ENCODE measurements at places on chromosomes 6 and 20.

GRCh38 chr20:10985536-10985935 is 311.7 kb upstream of the JAG1 start:
- no peak for DNase-seq

DNA sequence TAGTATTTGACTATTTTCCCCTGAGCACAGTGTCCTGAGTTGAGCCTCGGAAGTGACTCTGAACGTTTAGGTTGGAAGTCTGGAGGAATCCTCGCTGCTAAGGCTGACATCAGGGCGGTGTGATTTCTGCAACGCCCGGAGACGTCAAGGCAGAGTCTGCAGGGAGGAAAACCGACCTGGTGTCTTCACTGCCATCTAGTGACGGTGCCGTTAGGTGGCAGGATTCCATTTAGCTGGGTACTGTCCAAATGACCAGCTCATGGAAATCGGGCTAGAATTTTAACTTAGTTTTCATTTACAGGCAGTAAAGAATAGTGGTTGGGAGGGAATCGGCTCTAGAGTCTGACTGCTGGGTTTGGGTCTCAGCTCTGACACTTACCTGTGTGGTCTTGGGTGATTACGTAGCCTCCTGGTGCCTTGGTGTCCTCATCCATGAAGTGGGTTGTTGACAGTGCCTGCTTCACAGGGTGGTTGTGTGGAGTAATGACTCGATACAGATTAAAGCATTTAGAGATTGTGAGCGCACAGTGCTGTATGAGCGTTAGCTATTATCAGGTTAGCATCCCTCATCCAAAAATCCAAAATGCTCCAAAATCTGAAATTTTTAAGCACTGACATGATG is 35.0 kb downstream of the FOXF2 start:
- peak; percentile 16 for DNase-seq

DNA sequence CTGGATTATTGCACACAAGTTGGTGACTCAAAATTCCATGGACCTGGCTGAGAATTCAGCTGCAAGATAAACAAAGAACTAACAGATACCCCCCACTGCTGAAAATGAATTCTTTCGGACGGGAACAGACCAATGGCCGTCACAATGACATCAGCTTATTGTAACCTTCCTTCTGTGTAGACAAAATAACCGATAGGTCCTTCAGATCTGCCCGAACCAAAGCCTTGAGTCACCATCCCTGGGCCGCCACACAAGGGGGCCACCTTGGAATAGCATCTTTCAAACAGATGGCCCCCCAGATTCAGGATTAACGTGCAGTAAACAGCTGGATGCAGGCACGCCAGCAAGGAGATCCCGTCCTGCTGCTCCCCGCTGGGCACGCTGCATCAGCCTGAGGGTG is 214.0 kb upstream of the EXOC2 start:
- no peak for DNase-seq

DNA sequence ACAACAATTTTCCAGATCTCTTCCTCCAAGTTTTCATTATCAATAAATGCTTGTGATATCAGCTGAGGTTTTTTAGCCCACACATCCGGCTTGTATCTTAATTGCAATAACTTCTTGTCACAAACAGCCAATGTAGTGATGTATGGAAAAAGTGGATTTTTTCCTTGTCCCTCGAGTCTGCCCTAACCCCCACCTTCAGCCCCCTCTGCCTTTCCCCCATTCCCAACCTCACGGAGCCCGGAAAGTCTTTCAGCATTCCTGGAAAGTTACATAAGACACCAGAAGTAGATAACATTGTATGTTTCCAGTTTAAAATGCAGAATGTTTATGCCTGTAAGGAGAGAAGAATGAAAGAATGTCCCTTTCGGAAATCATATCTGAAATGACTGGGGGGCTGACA is 179.2 kb upstream of the PHACTR1 start:
- DNase-seq, result no peak

- no peak for DNase-seq
Observed at GRCh38 chr6:10995114-10995707, 48.9 kb downstream of the ELOVL2 start.

- DNase-seq, result no peak
Observed at GRCh38 chr6:161125591-161125990, 134.0 kb downstream of the MAP3K4 start.

DNA sequence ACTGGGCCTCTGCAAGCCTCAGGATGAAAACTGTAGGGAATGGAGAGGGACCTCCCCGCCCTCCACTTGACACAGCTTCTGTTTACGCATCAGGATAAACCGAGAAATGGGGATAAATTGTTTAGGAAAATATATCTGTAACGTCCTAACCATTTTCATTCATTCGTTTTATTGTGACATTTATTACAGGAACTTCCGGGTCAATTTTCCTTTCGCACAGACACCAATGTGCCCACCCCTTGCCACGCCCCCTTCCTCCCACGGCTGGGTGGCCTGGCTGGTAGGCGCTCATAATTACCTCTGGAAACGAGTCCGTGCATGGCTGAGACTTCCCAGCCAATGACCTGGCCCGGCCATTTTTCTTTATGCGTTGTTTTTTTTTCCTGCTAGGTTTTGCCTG is 96.1 kb downstream of the BMP7 start:
- DNase-seq, result no peak

DNA sequence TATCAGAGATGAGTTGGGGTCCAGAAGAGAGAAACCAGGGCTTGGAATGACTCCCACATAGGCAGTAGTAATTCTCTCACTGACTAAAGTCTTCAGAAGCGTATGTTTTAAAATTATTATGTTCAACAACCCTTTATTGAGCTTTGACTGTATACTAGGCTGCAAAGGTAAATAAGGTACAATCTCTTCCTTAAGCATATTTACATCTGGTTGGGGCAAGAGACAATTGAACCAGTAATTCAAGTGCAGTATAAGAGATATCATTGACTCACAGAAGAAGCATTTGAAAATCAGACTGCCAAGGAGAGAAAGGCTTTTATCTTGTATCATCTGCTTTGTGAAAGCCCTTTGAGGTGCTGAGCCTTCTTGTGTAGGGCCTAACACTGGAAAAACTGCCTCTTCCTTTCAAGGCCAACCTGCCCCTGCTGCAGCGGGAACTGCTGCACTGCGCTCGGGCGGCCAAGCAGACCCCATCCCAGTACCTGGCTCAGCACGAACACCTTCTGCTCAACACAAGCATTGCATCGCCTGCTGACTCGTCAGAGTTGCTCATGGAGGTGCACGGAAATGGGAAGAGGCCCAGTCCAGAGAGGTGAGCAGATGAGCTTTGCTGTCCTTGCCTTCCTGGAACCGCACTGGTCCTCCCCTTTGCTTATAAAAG is 39.3 kb upstream of the C20orf144 start:
- no peak for DNase-seq

- no peak for DNase-seq
Observed at GRCh38 chr6:40205004-40205403, 270.7 kb upstream of the MOCS1 start.

GRCh38 chr6:126773112-126773805 is 345.2 kb upstream of the RSPO3 start:
- DNase-seq, result no peak

DNA sequence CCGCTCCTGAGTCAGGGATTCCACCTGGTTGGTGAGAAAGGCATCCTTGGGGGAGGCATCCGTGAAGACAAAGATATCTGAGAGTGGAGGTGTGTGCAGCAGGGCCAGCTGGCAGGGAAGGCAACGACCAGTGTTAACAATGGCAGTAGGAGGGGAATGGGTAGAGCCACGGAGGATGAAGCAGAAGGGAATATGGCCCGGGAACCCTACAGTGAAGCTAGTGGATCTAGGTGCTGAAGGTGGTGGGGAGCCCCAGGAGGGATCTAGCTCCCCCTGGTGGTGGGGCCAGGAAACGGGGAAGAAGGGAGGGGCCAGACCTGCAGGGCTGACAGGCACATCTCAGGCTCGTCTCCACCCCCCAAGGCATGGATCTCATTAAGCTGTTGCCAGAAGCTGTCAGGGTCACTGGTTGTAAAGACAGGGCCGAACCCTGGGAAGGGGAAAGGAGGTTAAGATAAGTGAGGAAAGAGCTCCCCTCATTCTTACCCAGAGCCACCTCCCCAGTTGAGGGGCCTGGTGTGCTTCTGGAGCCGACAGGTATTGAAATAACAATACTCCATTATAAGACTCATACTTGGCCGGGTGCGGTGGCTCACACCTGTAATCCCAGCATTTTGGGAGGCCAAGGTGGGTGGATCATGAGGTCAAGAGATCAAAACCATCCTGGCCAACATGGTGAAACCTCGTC is 7.3 kb downstream of the VWA7 start:
- DNase-seq, result no peak

DNA sequence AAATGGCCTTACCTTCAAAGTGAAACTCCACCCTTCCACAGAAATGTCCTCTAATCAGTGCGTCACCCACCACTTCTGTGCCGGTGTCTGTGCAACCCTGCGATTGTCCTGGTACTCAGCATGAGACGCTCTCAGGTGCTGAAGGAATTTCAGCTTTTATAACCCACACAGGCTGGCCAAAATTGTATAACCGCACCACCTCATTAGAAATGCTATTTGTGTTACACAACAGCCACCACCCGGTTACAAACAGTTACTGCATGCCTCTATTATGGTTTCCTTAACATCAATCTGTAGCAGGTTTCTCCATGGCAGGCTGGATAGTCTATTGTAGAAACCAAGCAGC is 51.5 kb downstream of the SLC23A2 start:
- DNase-seq, result peak; percentile 52

DNA sequence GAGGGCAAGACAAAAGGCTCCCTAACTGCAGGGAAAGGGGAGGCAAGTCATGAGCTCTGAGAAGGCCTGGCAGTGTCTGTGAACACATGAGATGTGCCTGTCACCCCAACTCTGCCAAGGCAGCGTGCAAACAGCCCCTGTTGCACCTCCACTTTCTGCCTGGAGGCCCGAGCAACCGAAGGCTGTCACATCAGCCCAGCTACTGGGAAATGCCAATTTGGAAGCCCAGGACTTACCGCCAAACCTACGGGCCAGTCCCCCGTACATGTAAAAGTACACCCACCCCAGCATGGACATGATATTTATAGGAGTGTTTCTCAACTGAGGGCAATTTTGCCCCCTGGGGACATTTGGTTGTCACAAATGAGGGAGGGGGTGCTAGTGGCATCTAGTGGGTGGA is 27.3 kb upstream of the RPP40 start:
- no peak for DNase-seq

DNA sequence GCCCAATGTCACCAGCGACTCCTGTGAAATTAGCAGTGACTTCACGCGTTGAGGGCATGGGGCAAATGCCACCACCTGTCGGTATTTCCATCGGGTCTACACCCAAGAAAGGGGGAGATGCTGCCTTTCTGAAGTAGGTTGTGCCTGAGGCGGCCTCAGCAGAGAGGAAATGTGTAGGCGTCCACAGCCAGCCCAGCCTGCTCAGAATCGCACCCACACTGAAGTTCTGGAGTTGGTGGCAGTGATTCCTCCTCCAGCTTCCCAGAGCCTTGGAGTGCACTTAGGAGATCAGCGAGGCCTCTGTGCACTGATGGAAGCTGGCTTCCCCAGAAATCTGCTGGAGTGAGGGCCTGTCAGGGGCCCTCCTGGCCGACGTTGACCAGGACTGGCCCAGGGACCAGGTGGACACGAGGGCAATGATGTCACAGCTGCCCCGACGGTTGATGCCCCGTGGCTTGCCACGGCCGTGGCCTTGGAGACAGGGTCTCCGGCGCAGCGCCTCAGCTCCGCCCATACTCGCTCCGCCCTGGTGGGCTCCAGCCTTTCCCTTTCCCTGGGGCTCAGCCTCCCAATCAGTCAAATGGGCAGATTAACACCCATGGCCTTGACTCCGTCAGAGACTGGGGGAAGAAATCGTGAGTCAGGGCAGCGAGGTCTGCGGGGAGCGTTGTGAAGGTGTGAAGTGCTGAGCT is 484.8 kb downstream of the PREX1 start:
- DNase-seq, result no peak

DNA sequence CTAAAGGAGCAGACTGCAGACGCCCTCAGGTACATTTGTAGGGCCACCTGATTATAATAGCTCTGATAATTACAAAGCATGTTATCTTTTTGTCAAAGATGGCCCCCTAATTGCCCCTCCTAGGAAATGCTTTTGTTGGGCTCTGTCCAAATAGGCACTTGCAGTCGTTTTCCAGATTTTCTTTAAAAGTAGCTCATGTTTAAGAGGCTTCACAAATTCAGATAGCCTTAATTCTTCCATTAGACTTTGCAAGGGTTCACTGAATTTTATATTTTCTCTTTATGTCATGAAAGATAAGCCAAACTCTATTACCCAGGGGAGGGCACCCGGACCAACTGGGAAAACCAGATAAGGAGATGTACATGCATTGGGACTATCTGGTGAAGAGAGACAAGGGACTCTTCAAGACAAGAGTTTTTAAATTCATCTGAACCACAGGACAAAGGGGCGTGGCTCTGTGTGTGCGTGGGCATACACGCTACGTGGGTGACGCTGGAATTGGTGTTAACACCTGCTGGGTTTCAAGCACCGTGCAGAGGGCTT is 95.6 kb downstream of the TOX2 start:
- DNase-seq, result no peak

- no peak for DNase-seq
Observed at GRCh38 chr20:33474097-33474873, 15.6 kb upstream of the CBFA2T2 start.

DNA sequence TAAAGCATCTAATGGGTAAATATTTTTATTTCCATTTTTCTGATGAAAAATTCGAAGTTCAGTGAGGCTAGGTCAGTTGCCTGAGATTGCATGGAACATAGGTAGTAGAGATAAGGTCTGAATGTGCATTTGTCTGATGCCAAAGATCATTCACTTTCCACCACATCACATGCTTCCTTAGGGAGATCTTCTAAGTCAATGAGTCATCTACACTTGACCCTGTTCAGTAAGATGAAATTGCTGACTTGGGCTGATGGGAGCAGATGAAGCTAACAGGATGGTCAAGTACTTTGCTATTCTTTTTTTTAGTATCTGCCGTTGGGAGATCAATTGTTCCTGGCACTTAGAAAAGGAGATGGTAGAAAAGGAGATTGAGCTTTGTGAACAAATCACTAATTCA is 511.3 kb downstream of the PHF3 start:
- no peak for DNase-seq

DNA sequence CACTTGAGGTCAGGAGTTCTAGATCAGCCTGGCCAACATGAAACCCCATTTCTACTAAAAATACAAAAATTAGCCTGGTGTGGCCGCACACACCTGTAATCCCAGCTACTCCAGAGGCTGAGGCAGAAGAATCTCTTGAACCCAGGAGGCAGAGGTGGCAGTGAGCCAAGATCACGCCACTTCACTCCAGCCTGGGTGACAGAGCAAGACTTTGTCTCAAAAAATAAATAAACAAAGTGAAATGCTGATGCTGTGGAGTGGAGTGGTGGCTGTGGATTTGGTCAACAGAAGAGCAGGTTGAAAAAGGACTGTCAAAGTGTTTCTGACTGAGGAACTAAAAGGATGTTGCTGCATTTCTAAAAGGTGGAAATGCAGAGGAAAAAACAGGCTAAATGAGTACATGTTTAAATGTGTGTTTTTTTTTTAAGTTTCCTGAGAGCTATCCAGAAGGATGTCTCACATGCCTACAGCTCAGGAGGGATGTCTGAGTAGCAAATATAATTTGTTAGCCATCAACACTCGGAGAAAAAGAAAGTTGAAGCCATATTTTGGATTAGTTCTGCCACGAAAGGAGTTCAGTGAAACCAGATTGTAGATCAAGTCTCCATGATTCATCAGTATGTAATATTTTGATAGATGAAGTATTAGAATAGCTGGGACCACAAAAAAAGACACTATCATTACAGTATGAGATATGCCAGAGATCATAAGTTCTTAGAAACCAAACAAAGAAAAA is 621.1 kb upstream of the ADGRB3 start:
- DNase-seq, result no peak

GRCh38 chr6:118882314-118882905 is 11.5 kb upstream of the ASF1A start:
- no peak for DNase-seq

All from dorsolateral prefrontal cortex (tissue), 122 donors.